ENCODE measurements at places on chromosomes 1 and 21.
A peak's percentile ranks its signal among the peaks of the same experiment; 100 is the strongest.

- DNase-seq: no peak
Observed at GRCh38 chr21:39251326-39251725, 62.1 kb downstream of the BRWD1 start.

DNA sequence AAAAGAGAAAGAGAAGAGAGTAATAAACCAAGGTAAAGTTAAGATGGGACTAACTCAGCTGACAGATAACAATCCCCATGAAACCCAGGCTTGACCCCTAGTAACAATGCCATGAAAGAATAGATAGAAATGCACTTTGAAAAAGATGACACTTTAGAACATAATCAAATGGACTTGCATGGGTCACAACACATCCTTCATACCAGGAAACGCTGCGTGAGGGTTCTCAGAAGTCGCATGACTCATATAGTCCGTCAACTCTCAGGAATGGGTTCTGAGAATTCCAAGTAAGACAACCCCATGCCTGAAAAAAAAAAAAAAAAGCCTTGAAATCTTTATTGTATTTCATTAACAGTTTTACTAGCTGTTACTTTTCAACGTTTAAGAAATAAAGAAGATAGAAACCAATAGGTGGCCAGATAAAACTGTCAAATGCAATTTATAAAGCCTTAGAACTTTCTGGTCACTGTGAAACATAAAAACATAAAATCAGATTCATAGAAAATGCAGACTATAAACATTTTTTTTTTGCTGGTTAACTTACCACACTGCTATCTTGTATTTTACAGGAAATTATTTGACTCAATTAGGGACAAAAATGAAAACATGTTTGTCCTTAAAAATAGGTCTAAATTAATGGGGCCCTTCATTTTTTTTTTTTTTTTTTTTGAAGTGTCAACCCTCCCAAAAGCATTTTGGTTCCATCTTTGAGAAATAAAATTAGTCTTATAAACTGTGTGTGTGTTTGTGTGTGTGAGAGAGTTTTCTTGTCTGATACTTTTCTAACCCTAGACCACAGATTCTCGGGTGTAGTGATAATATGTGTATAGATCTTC is 202.1 kb downstream of the NCAM2 start:
- DNase-seq: peak; percentile 29

DNA sequence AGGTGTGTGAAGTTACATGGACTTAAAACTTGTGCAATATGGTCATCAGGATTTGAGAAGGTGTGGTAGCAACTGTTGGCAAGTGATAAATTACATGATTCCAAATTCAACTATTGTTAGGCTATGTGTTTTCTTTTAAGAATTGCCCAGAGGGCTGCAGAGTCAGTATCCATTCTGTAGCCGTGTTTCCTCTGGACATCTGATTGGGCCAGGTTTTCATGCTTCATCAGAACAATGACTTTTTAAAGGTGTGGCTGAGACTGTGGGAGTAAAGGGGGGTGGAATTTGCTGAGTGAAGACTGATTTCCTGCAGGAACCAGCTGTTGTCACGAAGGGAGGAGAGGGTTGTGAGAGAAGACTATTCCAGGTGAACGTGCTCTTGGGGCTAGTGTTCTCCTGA is 1.7 kb upstream of the HRNR start:
- no peak for DNase-seq

DNA sequence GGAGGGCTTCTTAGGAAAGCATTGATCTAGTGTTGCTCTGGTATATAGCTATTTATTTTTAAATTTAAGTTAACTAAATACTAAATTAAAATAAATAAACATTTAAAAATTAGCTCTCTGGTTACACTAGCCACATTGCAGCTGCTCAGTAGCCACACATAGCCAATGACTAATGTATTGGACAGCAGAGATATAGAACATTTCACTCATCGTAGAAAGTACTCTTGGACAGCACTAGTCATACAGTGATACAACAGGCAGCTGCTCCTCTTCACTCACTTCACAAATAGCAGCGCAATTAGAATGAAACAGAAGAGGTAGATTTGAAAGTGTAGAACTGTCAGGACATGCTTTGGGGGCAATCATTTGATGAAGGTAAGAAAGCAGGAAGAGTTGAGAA is 245.4 kb downstream of the PBX1 start:
- no peak for DNase-seq

DNA sequence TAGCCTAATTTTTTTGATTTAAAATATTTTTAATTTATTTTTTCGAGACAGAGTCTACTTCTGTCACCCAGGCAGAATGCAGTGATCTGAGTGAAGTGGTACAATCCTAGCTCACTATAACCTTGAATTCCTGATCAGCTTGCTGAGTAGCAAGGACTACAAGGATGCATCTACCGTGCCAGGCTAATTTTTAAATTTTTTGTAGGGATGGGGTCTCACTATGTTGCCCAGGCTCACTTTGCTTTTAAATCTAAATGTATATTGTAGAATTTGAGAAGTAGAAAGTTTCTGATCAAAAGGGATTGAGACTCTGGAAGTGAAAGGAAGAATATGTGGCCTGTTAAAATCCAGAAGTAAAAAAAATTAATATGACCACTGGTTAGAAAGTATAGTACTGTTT is 1.6 kb downstream of the STX12 start:
- no peak for DNase-seq

GRCh38 chr1:85394130-85394529 is 70.8 kb downstream of the DDAH1 start:
- DNase-seq: no peak

DNA sequence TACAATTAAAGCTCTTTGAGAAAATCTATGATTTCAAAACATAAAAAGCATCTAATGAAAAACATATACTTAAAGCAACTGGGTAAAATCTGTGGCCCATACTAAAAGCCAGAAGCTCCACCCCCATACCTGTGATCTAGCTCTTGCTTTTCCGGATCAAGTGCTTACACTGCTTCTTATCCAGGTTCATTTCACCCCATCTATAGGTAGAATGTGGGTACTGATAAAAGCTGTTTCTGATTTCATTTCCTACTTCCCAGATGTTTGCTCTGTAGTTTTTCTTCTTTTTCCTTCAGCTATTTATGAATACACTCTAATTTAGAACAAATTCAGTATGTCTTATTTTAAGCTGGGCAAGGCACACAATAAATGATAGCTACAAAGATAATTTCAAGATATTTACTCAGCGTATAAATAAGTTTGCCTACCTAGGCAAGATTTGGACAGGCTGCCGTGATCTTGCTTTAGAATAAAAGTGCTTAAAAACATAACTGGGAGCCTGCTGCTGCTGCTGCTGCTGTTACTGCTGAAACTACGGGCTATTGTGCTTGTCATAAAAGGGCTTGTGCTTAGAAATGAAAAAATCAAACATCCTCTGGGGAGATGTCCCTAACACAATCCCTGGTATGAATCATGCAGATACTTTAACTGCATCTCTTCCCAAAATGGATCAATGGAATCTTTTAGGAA is 2.1 kb downstream of the SIPA1L2 start:
- DNase-seq: peak; percentile 15

- DNase-seq: no peak
Observed at GRCh38 chr1:196808529-196809235, 10.8 kb upstream of the CFHR1 start.

GRCh38 chr1:67228791-67229190 is 62.5 kb downstream of the IL23R start:
- DNase-seq: no peak

DNA sequence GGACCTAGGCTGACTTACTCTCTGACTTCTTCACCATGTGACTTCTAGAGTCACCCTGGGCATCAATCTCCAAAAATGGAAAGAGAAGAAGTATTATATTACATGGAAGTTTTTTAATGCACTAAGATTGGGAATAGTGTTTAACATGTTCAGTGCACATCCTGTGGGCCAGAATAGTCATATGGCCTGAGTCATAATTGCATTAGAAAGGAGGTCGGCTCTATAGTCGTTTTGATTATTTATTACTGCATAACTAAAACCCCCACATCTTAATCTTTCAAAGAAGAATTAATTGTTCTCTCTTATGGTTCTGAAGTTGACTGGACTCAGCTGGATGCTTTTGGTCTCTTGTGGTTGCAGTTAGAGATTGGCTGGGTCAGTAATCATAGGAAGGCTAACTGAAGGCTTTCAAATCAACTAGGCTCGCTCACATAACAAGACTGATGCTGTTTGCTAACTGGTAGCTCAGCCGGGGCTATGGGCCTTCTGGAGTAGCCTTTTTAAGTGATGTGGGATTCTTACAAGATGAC is 810.6 kb upstream of the ADGRL4 start:
- DNase-seq: no peak

GRCh38 chr1:86852782-86853408 is 61.0 kb downstream of the SELENOF start:
- DNase-seq: no peak

GRCh38 chr1:175208773-175209492 is 16.4 kb upstream of the KIAA0040 start:
- peak; percentile 54 for DNase-seq

- DNase-seq: no peak
Observed at GRCh38 chr1:220318673-220319072, 46.4 kb upstream of the RAB3GAP2 start.

- no peak for DNase-seq
Observed at GRCh38 chr1:32052887-32053286, 19.9 kb upstream of the TMEM39B start.

DNA sequence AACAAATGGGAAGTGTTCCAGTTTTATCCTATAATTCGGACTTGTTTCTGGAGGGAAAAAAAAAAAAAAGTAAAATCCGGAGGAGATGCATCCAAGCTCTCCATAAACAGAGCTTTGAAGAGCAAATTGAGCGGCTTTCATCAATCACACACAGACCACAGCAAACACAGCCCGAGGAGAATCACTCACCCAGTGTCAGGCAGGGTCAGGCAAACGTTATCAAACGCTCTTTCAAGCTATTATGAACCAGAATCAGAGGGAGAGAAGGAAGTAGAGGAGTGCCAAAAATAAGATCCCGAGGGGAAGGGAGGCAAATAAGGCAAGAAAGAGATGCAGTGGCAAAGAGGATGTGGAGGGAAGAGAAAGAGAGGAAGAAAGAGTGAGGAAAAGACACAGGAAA is 188.3 kb upstream of the CAMK1G start:
- no peak for DNase-seq

DNA sequence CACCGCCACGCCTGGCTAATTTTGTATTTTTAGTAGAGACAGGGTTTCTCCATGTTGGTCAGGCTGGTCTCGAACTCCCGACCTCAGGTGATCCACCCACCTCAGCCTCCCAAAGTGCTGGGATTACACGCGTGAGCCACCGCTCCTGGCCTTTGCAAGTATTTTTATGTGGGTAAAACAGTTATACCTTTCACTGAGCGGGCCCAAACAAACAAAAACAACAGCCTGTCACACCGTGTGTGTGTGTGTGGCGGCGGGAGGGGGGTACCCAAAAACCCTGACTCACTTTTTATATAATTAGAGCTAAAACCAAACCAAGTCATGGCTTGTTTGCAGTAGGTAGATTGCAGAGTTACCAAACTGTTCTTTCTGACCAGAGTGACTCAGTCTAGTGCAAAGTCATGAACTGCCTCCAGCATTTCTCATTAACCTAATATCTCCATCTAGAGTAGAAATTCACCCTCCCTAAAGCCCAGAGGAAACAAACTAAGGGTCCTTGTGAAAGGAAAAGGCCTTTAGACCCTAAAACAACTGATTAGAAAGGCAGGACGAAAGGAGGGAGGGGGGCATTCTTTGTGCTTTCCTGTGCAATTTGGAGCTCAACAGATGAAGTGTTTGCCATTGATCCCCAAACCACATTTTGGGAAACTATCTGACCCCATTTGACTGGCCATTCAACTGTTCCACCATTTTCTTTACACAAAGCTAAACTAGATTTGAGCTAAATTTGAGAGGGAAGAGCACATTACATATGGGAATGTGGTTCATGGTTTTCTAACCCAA is 181.0 kb downstream of the DHRS3 start:
- DNase-seq: peak; percentile 28

DNA sequence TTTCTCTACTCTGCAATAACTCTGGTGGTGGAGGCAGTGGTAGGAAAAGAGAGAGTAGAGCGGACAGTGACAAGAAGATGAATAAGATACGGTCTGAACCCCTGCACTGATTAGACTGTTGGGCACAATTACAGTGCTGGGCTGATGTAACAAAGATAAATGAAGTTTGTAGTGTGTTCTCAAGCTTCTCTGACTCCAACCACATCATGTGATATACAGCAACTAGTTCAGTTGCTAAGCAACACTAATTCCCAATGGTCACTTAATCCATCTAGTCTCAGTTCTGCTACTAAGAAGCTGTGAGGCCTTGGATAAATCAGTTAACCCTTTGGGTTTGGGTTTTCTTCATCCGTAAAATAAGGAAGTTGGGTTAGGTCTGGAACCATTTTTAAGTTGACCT is 17.3 kb downstream of the DDR2 start:
- no peak for DNase-seq

GRCh38 chr1:102896286-102896685 is 212.0 kb downstream of the COL11A1 start:
- DNase-seq: no peak

DNA sequence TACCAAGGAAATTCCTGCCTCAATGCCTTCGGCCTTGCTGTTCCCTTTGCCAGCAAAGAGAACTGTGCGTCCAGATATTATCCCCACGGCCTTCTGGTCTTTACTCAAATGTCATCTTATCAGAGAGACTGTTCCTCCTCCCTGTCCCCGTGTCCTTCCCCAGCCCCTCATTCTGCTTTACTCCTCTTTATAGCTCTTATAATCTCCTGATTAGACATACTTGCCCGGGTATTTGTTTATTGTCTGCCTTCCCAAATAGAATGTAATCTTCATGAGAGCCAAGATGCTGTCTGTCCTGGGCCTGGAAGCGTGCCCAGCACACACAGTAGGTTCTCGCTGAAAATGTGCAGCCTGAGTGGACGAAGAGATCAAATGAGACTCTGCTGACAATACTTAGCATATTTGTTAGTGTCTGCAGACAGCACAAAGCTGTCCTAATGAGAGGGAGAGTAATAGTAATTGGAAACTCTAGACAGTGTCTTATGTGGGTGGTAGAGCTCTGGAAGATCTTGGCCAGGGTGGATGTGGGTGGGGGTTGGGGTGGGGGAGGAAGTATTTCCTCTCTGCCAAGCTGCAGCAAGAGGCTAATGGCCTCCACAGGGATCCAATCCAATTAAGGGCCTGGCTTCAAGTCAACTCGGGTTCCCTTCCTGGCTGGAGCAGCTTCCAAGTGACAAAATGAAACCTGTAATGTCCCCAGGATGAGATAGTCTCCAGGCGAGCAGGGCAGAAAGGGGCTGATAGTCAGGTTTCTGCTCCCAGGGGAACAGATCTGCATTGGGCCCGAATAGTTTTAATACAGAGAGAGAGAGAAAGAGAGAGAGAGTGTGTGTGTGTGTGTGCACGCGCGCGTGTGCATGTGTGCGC is 9.5 kb upstream of the CLIC4 start:
- DNase-seq: no peak

All from bone marrow (tissue), 2 donors.